ENCODE measurements at places on chromosomes 2 and 18.

GRCh38 chr2:7701791-7702190, 784.6 kb downstream of the RNF144A start:
- no peak for DNase-seq

GRCh38 chr2:42813763-42814162, 21.4 kb upstream of the HAAO start:
- DNase-seq: no peak

DNA sequence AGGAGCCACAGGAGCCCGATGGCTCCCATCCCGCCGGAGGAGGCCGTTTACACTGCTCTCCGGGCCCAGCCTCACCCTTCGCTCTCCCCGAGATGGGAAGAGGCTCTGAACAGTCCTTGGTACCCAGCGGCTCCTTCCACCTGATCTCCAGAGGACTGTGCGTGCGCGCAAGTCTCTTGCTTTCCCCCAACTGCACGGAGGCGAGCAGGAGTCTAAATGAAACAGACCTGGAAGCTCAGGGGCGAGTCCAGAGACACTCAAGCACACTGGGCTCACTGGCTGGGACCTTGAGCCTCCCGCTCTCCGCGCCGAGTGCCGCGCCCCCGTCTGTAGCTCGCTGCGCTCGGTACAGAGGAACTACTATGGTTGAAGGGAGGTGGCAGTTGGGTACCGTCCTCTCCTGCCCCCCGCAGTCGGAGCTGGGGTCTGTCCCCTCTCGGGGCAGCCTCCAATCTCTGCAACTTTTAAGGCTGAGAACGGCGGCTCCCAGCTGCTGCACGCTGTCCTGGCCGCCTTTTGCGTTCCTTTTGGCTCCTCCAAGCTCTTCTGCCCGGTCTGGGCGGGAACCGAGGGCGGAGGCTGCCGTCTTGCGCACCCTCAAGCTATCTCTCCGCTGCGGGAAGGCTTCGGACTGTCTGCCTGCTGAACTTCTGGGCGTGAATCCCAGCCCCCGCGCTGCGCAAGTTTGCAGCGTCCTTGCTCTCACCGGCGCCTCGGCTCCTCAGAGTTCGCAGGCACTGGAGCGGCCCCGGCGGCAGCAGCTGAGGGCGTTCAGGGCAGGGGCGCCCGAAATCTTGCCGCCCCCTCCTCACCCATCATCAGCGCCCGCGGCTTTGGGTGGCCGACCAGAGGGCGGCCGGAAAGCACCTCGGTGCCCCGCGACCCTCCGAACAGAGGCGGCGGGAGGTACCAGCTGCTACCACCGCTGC, 491 bp downstream of the ALK start:
- DNase-seq: no peak

GRCh38 chr2:51084750-51085149, 52.8 kb upstream of the NRXN1 start:
- DNase-seq: no peak

GRCh38 chr2:235390108-235390815, 103.6 kb upstream of the AGAP1 start:
- peak; percentile 39 for DNase-seq

DNA sequence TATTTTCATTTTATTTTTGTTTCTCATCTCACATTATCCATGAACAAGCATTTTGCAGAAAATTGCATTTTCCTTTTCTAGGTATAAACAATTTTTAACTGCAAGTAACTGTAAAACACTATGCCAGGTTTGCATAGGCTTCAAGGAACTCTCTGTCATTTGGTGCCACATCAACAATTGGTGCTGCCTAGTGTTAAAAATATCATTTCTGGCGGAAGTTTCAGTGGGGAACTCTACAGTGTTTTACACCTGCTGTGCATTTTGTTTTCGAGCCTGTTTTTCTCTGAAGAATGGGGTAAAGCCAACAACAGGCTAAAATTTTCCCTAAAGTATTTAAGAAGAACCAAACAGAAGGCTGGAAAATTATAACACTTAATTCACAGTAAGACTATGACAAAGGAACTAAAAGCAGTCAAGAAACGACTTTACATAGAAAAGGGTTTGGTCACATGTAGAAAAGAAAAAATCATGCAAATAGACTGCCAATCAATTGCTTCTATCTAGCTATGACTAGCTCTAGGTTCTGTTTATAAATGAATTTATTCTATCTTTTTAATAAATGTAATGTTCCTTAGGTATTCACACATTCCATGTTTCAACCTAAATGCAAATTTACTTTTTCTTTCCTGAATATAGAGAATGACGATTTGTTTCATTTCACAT, 21.4 kb upstream of the FRZB start:
- no peak for DNase-seq

GRCh38 chr2:54545702-54546450, 89.7 kb downstream of the SPTBN1 start:
- DNase-seq: no peak

GRCh38 chr2:236947896-236948295, 137.8 kb upstream of the COPS8 start:
- no peak for DNase-seq

DNA sequence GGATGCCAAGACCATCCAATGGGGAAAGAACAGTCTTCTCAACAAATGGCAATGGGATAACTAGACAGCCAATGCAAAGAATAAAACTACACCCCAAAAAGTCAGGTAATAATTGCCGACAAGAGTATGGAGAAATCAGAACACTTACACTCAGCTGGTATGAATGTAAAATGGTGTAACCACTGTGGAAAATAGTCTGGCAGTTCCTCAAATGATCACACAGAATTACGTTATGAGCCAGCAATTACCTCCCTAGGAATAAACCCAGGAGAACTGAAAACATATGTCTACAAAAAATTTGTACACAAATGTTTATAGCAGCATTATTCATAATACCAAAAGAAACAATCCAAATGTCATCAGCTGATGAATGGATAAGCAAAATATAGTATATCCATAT, 8.8 kb downstream of the IWS1 start:
- DNase-seq: no peak

DNA sequence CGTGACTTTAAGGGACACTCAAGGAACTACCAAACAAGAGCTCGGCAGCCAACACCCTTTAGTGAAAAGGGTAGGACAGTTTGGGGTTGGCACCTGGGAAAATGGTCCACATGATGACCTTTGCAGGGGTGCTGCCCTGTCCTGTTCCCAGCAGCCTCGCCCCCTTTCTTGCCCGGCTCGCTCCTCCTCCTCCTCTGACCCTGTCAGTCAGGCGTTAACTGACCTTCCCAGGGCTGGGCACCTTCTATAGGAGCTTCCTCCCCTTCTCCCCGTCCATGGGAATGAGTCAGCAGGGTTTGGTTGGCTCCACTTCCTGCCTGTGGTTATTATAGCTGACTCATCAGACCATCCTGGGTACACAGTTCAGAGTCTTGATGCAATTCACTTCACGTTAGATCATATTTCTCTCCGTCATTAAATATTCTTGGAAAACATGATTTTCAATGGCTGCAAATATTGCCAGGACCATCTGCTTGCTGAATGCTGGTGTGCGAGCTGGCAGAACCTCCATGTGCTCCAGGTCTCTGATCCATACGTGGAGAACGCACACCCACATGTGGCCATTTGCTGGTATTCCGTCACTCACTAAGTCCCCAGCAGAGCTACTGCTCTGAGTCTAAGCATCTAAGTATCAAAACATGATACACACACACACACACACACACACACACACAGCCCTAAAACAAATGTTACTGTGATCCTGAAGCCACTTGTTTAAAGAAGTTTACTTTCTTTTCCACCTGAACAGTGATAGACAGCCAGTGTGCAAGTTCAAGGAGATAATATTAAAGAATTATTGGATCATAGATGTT, 185.0 kb downstream of the ANAPC1 start:
- peak; percentile 23 for DNase-seq

- DNase-seq: no peak
These were observed 123.3 kb upstream of the NYAP2 start for GRCh38 chr2:225276207-225276606.

All from effector memory CD8-positive, alpha-beta T cell (primary cell).